Stimulated activated CD8-positive, alpha-beta memory T cell treated with anti-CD3 and anti-CD28 coated beads, Interleukin-4, amount 100 ng/mL, for 1 hour (primary cell): ENCODE measurements at places on chromosomes 1 and 21.

DNA sequence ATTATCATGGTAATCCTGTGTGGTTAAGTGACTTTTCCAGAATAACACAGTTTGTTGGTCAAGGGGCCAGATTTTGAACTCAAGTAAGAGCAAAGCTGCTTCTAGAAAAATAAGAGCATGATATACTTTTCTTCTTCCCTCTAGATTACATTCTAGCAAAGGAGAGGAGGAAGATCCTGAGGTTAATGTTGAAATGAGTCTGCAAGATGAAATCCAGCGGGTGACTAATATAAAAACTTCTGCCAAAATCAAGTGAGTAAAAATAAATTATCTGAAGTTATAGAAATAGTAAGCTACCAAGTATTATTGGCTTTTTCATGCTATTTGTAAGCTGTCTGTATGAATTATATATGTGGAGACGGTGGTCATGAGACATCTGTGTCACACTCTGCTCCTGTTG lies 12.8 kb downstream of the WDR3 start:
- no peak for DNase-seq

DNA sequence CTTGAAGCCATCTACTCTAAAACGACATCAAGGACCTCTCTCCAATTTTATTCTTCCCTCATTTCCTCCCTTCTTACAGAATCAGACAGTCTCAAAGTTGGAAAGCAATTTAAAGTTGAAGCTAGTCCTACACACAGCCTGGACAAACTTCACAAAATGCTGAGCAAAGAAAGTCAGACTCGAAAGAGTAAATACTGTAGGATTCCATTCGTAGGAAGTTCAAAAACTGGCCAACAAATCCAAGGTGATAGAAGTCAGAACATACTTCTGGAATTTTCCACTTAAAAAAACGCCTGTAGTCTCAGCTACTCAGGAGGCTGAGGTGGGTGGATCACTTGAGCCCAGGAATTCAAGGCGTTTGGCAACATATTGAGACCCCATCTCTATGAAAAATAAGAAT lies 19.6 kb downstream of the SYF2 start:
- DNase-seq, result no peak

GRCh38 chr1:202252271-202252670 lies 58.7 kb downstream of the LGR6 start:
- no peak for DNase-seq

- no peak for DNase-seq
Observed at GRCh38 chr1:22886211-22886610, 86.5 kb downstream of the LACTBL1 start.

- no peak for DNase-seq
Observed at GRCh38 chr1:1548591-1548990, 8.2 kb upstream of the TMEM240 start.

DNA sequence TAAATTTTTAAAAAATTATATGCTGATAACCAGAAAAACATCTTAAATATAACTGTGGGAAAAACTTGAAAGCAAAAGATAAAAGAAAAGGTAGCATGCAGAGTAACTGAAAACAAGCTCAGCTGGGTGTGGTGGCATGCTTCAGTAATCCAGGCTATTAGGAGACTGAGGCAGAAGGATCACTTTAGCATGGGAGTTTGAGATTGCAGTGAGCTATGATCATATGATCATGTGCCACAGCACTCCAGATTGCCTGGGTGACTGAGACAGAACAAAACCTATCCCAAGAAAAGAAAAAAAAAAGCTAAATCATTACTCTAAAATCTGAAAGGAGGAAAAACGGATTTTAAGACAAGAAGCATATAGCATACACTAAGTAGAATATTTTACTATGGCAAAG lies 1624.0 kb downstream of the AMY1C start:
- DNase-seq, result no peak

DNA sequence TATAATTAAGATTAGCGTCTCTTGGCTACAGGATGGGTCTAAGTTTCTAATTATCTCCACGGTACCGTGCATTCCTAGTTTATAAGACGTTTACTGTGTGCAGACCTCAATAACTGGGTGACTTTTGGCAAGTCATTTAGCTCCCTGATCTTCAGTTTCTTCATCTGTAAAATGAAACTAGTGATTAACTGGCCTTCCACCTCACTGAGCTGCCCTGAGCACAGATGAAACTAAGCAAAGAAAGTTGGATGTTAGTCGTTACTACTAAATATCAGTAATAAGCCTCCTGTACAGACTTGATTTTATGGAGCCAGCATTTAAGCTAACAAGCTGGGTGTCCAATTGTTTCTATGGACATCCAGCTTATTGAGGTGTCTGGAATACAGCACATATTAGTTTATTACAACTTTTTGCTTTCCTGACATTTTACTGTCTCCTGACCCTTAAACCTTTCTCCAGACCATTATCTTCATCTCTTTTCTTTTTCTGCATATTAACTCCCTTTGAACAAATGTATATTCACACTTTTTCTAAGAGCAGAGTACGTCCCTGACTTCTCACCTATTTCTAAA lies 1.1 kb downstream of the CR2 start:
- DNase-seq, result no peak

- DNase-seq, result no peak
Observed at GRCh38 chr1:5477716-5478115, 514.5 kb downstream of the NPHP4 start.

GRCh38 chr1:5220421-5220820 lies 566.0 kb downstream of the AJAP1 start:
- no peak for DNase-seq

- DNase-seq, result no peak
Observed at GRCh38 chr1:234707641-234708040, 97.7 kb upstream of the IRF2BP2 start.

DNA sequence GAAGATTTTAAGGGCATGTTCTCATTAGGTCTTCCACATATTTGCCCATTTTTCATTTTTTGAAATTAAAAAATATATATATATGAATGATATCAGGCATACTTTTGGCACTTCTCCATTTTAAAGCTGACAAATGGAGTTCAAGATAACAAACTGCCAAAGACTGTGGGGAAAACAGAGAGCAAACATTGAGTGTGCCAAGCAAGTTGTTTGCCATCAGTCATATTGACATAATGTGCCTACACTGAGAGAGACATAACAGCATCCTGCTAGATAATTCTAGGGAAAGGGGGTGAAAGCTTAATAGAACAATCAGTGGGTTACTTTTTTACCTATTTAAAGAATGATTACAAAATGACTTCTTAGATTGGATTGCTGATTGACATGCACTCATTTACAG lies 529.4 kb upstream of the CXADR start:
- no peak for DNase-seq
